D721Med (cell line): ENCODE measurements at places on chromosomes 4 and X.

DNA sequence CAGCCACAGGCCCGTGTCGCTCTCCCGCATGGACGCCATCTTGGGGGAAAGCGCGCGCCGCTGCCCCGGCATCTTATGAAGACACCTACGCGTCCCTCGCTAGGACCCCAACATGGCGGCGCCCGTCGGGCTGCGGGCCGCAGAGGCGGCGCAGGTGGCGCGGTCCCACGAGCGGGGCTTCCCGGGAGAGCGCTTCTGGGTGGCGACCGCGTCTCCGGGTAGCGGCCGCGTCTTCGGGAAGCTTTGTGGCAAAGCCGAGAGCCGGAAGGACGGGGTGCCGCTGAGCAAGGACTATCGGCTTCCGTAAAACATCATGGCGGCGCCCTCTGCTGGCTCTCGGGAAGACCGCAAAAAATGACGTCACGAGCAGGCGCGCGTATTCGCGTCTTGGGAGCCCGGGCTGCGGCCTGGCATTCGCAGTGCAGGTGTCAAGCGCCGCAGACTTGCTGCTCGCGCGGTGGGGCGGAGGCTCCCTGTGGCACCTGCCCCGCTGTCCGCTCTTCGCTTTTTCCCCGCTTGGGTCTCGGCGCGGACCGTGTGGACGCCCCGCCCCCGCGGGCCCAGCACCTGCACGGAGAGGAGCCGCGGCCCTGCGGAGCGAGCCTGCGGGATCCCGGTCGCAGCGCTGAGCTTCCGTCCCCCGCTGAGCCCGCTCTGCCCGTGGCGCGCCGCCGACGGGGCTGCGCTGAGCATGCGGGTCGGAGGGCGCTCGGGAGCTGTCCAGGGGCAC, at the start of gene NELFA:
Gene NELFA (minus strand): TSS at position 54 of the 730 bp plus-strand sequence. CDS start 15 bp downstream, at position 39.
- DNase-seq = peak; percentile 83

- DNase-seq = no peak
Measured at GRCh38 chr4:72073816-72074215, 42.0 kb downstream of the NPFFR2 start.

- no peak for DNase-seq
Measured at GRCh38 chrX:120857240-120857639, 18.4 kb downstream of the CT47B1 start.

DNA sequence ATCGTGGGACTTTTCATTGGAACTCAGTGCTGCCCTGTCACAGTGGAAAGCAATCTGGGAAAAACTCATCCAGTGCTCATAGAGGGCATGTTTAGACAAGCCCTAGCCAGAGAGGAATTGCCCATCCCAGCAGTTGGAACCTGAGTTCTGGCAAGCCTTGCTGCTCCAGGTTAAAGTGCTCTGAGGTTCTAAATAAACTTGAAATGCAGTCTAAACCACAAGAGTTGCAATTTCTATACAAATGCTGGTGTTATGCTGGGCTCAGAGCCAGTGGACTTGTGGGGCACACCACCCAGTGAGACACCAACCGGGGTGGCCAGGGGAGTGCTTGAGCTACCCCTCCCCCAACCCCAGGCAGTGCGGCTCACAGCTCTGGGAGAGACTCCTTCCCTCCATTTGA, 142.8 kb upstream of the PPP1R2C start:
- DNase-seq = no peak

- no peak for DNase-seq
Measured at GRCh38 chr4:56762484-56763250, 58.8 kb downstream of the SPINK2 start.

- DNase-seq = no peak
Measured at GRCh38 chr4:88223516-88223915, 60.8 kb downstream of the PPM1K start.

GRCh38 chr4:24849756-24850155, 54.4 kb downstream of the SOD3 start:
- no peak for DNase-seq

DNA sequence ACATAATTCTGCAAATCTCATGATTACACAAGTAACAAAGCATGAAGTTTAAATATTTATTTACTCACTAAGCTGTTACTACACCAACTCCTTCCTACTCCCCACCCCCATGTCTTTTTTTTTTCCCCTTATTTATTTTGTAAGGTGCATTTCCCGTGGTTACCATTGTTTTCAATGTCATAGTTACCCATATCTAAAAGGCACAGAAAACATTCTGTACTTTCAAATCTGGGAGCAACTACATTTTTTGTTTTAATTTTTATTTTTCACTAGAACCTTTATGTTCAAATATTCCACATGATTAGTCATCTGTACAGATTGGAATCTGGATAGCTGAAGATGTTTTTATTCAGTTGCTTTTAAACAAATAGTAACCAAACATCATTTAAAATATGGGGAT, 62.8 kb downstream of the PPP3CA start:
- DNase-seq = no peak

DNA sequence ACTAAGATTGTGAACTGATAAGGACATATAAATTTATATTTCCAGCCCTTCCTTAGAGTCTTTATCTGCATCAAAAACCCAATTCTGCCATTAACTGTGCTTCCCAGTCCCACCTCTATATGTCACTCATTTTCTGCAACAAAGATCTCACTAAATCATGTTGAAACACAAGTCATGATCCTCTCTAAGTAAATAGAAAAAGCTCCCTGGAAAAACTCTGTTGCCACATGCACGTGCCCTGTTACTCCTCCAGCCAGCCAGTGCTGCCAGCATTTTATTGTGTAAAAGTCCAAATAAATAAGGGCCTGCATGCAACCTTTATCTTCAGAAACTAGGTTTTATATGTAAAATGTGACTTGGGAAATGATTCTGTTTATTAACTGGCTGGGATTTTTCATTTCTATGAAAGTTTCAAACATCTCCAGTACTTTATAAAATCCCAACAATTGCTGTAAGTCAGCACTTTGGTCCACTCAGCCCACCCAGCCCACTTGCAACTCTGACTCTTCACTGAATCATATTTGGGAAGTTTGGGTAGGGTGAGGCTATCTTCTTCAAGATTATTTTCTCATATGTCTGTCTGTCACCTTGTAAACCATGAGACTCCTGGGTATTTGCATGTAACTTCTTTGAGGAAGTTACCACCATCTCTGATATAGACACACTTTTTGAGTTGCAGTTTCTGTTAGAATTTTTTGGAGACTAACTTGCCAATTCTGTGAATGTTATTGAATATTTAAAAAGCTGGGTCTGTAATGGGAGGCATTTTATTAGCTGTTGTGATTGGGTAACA, 40.0 kb upstream of the SMARCA5 start:
- DNase-seq = no peak

DNA sequence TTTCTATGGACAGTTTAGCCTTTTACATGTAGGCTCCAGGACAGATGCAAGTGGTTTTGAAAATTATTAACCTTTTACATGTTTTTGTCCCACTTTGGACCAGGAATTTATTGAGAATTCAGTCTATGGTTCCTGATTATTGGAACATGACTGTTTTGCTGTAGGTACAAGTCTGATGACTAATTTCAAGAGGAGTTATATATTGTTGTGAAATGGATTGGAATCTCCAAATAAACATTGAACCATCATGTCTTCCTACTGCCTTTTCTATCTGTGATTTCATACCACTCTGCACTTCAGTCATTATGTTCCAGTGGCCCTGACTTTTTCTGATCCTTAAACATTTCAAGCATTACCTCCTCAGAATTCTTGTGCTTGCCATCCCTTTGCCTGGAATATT, 35.9 kb downstream of the TBC1D19 start:
- no peak for DNase-seq

DNA sequence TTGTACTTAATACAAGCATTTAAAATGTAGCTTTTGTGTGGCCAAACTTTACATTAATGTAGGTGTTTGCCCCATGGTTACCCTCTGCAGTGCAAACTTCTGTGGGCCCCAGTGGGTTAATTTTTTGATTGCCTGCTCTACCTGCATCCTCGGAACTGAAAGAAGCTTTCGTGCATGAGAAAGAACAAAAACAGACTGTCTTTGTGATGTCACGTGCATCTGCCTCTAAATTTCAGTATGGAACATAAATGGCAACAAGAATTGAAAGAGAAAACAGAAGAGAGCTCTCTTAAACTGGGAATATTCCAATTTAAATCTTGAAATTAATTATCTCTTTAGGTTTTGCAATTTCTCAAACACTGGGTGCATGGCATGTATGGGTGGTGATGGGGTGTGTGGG, 182.4 kb upstream of the LCORL start:
- DNase-seq = no peak

- DNase-seq = no peak
Measured at GRCh38 chr4:150578745-150579501, 3.0 kb upstream of the MAB21L2 start.

GRCh38 chrX:136339702-136340101, 38.9 kb downstream of the ADGRG4 start:
- DNase-seq = no peak

- no peak for DNase-seq
Measured at GRCh38 chr4:54742636-54743399, 85.1 kb downstream of the KIT start.

DNA sequence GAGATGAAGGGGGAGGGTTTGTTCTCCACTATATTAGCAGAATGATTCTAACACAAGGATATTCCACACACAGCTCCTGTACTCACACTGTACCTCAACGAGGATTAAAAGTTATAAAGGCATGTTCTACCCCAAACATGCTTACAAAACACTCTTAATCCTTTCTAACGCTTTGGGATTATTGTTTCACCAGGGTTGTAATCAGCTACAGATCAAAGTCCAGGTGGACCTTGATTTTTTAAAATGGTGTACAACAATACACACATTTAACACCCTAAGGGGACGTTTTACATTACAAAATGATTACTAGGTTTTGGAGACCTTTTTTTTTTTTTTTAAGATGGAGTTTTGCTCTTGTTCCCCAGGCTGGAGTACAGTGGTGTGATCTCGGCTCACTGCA, 50.3 kb upstream of the MAP3K15 start:
- DNase-seq = no peak

DNA sequence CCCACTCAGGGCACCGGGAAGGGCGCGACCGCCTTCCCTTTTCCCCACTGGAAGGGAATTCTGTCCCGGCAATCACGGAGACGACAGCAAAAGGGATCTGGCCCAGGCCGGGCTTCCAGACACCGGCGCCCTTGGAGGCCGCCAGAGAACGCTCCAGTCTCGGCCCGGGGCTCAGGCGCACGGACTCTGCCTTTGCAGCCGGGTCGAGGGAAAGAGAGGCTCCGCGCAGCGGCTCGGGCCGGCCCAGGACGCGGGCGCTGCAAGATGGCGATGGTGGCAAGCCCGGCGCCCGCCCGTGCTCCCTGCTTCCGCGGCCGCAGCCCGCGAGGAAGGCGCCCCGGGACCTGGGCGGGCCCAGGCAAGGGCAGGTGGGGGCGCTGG, 1.1 kb downstream of the CTBP1 start:
- DNase-seq = no peak

- no peak for DNase-seq
Measured at GRCh38 chr4:112302320-112303274, 5.4 kb downstream of the ALPK1 start.

DNA sequence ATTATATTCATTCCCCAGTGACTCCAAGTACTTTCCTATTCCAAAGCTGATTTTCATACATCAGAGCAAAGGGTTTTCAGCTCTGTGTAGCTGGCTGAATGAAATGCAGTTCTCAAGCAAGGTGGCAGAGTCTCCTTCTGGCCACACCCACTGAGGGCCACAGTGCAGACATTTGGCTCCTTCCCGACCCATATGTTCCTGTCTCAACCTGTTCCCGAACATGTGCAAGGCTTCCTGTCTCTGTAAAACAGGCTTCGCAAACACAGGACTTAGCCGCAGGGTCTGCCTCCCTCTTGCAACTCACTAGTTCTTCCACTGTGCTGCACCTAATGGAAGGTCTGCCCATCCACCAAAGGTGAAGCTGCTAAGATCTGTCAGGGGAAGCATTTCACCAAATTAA, 249.2 kb downstream of the MID1IP1 start:
- DNase-seq = no peak

DNA sequence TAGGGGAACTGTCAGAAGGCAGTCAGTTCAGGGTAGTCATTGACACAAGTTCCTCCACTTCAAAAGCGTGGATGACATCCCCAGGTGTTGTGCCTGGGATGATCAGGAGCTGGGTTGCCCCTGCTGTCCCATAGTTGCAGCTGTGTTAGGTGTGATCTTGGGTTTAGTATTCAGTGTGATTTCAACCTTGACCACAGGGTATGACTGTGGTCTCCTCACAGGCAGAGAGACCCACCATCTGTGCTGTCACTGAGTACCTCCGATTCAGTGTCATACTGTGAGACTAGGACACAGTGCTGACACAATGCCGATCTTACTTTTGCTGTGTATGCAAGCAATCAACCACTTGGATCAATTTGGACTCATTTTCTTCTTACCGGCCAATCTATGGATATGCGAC, 25.2 kb downstream of the FOXR2 start:
- no peak for DNase-seq

GRCh38 chr4:8537041-8537461, 43.1 kb upstream of the GPR78 start:
- no peak for DNase-seq

- DNase-seq = no peak
Measured at GRCh38 chr4:98341309-98341708, 80.1 kb downstream of the RAP1GDS1 start.

DNA sequence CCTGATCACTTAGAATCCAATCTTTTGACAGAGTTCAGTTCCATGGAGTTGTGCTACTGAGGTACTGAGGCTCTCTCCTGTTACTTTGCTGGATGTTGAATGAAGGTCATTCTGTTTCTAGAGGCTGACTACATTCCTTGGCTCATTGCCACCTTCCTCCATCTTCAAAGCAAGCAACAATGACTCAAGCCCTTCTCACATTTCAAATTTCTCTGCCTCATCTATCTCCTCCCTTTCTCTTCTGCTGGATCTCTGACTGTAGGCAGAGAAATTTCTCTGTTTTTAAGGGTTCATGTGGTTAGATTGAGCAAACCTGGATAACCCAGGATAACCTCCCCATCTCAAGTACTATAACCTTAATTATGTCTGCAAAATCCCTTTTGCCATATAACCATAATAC, 775.4 kb downstream of the STPG2 start:
- DNase-seq = no peak

DNA sequence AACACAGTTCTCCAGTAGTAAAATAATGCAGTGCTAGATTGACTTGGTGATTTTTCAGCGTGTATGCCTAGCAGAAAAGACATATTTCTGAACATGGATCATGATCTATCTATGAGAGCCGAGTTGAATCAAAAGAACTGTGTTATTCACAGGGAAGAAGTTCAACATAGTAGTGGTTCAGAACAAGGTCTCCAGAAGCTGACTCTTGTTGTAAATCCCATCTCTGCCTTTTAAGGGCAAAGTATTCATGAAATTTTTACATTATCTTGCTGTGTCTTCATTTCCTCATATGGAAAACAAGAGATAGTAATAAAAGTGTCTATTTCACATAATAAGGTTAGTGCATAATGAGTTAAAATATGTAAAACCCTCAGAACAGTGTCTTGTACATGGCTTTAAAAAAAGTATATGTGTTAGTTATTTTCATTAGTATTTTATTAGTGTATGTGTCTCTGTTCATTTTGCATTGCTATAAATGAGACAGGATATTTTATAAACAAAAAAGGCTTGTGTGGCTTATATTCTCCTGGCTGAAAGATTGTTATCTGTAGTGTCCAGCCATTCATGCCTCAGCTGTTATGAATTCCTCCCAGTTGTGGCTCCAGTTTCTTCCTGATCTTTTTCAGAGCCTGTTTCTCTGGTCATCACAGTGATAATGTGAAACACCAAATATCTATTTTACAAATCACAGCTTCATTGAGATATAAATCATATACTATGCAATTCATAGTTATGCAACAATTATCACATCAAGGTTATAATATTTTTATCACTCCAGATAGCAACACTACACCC, 1351.2 kb downstream of the STIM2 start:
- DNase-seq = no peak

- no peak for DNase-seq
Measured at GRCh38 chr4:139849219-139849618, 183.6 kb downstream of the MGST2 start.

GRCh38 chrX:18406531-18407266, 18.7 kb upstream of the CDKL5 start:
- no peak for DNase-seq
